ENCODE measurements at places on chromosomes 3 and 15.

- no peak for DNase-seq
These were observed 42.9 kb downstream of the PML start for GRCh38 chr15:74037171-74038117.

DNA sequence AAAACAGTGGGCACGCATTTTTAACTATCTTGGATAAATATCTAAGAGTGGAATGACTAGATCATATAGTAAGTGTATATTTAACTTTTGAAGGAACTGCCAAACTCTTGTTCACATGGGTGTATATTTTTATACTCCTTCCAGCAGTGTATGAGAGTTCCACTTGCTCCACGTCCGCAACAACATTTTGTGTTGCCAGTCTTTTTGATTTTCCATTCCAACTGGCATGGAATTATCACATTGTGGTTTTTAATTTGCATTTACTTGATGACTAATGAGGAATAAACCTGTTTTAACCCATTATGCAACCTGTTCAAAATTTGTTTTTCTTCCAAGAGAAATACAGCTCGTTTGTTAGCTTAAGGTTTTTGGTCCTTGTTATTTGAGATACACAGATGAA is 51.6 kb downstream of the ZNF621 start:
- no peak for DNase-seq

DNA sequence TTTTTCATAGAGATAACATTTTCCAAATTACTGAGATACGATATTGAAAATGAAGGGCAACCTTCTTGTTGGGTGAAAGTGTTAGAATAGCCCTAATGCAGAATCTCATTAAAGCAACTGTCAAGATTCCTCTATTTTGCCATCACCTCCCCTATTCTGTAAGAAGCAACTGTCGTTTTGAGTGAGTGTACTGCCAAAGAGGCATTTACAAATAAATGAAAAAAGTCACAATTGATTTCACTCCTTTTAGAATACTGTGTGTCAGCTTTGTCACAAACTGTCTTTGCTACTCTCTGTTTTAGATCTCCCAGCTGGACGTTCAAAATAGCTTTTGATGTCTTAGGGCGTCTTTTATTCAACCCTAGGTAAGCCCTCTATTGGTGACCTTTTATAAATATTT is 322.8 kb upstream of the NAALADL2 start:
- no peak for DNase-seq

DNA sequence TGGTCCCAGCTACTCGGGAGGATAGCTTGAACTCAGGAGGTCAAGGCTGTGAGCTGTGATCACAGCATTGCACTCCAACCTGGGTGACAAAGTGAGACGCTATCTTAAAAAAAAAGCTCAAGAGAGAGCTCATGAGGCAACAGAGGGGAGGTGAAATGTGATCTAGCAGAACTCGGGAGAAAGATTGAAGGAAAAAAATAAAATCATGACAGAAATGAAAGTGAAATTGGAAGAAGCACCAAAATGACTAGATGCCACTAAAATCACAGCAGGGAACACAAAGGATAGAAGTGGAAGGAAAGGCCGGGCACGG is 109.4 kb upstream of the BNIP2 start:
- no peak for DNase-seq

DNA sequence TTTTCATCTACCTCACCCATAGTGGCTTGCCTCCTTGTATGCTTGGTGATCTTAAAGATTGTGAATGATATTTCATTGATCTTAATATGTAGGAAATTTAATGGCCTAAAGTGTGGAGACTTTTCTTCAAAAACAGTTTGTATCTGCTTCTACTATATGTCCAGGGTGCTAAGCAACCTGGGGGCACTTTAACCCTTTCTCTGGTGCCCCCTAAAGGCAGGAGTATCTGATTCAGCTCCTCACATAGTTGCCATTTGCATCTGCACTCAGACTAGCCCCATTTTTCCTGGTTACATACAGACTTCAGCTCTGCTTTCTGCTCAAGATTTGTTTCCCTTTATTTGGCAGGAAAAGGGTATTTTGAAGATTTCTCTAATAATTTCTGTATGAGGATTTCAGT is 5.2 kb upstream of the PFN2 start:
- DNase-seq: no peak

DNA sequence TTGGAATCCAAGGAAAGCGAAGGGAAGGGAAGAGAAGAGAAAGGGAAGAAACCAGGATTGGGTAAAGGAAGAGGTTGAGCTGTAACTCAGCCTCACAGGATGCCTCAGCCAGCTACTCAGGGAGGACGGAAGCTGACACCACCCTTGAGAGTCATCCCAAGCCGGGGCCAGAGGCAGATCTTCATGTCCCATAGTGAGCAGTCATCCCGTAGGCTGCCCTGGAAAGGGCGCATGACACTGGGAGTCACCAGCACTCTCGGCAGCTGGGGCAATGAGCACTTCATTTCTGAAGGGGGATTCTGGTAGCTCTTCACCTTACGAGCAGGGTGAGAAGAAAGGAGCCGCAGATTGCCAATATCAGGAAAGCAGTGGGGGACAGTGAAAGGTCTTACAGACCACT is 60.1 kb upstream of the PCSK6 start:
- no peak for DNase-seq

- DNase-seq: no peak
These were observed 2.0 kb downstream of the MGLL start for GRCh38 chr3:127820221-127820825.

GRCh38 chr15:93670931-93671330 is 560.4 kb upstream of the MCTP2 start:
- no peak for DNase-seq

GRCh38 chr3:52742418-52743041 is 28.2 kb downstream of the NEK4 start:
- no peak for DNase-seq

- no peak for DNase-seq
These were observed 7.8 kb upstream of the DAG1 start for GRCh38 chr3:49462222-49462621.

GRCh38 chr3:45881078-45882022 is 5.0 kb upstream of the CCR9 start:
- DNase-seq: no peak

- DNase-seq: no peak
These were observed 48.5 kb downstream of the PXYLP1 start for GRCh38 chr3:141280086-141280485.

- no peak for DNase-seq
These were observed 139.7 kb upstream of the CPNE4 start for GRCh38 chr3:132174500-132174899.

DNA sequence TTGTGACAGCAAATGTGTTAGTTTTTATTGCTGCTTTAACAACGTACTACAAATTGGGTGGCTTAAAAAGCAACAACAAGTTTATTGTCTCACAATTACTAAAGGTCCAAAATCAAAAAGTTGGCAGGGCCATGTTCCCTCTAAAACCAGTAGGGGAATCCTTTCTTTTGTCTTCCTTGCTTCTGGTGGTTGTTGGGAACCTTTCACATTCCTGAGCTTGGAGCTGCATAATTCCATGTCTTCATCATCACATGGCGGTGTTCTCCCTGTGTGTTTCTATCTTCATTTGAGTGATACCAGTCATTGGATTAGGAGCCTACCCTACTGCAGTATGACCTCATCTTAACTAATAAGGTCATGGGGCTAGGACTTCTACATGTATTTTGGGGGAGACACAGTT is 7.4 kb downstream of the SPRED1 start:
- DNase-seq: no peak

DNA sequence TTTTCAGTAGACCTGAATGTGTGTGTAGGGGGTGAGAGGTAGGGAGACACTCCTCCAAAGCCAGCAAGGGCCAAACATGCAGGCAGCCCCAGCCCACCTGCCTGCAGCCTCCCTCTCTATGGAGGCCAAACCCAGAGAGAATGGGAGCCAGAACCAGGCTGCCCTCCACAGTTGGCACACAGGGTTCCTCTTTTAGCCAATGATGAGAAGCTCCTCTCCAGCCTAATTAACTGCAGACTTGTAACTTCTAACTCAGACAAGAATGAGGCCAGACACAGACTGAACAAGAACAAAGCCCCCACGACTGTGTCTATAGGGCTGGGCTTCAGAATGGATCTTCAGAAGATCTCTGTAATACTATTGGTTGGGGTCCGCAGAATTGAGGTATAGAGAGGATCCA is 12.3 kb upstream of the TLE3 start:
- DNase-seq: no peak

GRCh38 chr15:98789020-98789419 is 140.7 kb downstream of the IGF1R start:
- DNase-seq: no peak

DNA sequence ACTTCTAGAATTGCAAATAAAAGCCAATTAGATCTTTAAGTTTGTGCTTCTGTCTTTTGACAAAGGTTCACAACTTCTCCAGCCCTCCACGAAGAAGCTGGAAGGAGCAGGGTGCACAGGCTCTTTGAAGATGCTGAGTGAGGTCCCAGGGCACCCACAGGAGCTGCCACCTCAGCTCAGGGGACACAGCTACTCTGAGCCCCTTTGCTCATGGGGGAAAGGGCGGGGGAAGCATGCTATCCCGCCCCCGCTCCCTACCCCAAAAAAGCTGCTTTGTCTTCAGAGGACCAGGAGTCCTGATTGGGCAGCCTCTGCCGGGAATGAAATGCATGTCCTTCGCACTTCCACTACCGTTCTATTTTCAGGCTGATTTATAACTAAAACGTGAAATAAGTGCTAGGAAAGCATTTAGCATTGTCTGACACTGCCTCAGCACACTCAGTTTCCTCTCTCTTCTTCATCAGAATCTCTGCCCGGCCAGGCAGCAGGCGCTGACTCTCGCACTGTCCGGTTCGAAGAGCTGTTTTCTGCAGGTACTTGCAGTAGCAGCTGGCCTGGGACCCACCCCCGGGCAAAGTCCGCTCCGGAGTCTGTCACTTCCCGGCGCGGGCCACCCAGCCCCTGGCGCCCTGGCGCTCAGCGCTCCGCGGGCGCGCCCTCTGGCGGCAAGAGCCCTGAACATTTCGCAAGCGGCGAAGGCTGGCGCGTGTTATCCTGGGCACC is 45.5 kb upstream of the KLHL25 start:
- DNase-seq: peak; percentile 81

- no peak for DNase-seq
These were observed 21.8 kb downstream of the DGKG start for GRCh38 chr3:186340204-186340603.

GRCh38 chr15:38216763-38217162 is 35.9 kb upstream of the SPRED1 start:
- no peak for DNase-seq

- no peak for DNase-seq
These were observed 108.1 kb upstream of the CCDC54 start for GRCh38 chr3:107269136-107269535.

- no peak for DNase-seq
These were observed 691.7 kb upstream of the CBLB start for GRCh38 chr3:106560451-106560966.

- DNase-seq: no peak
These were observed 20.7 kb upstream of the GOLGA6C start for GRCh38 chr15:75237316-75237982.

DNA sequence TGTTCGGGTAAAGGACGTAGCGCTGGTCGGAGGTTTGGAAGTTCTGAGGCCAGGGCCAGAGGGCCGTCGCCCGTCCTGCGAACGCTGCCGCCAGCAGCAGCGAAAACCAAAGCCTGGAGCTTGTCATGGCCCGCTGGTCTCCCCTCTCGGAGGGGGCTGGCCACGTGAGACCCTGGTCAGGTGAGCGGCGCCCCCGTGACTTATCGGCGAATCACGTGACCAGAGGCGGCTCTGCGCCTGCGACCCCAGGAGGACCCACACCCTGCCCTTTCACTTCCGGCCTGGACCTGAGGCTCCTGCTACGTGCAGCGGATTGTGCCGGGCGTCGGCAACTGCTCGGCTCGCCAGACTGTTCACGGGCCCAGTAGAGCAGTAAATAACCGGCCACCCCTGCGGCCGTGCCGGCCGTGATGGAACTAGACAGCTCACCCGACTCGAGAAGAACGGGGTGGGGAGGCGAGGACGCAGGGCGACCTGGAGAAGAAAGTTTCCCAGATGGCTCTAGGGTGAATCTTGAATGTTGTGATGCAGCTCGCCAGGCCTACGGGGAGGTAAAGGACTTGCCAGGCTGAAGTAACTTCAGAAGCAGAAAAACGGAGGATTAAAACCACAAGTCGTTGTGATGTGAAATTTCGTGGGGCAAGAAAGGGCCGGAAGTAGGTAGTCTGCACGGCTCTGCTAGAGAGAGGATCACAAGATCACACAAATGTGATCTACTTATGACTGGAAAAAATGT is at the start of gene HEXA:
TSS of gene HEXA (minus strand) at position 169 of the 736 bp plus-strand sequence. CDS start at position 127, 42 bp downstream.
- DNase-seq: peak; percentile 98

- no peak for DNase-seq
These were observed 952.6 kb downstream of the AGBL1 start for GRCh38 chr15:87032295-87032694.

DNA sequence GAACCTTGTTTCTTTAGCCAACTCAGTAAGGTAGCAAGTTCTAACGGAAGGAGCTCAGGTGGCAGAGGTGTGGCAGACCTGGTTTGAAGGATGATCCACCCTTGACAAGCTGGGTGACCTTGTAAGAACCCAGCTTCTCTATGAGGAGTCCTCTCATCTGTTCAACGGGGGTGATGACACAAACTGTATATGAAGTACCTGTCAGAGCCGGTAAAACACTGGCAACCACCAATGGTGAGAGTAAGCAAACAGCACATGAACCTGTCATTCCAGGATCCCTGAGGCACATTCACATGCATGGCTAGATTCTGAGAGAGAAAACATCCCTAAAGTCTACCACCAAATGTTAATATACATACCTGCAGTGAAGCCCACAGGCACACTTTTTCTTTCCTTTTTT is 2.4 kb downstream of the SCAP start:
- no peak for DNase-seq

DNA sequence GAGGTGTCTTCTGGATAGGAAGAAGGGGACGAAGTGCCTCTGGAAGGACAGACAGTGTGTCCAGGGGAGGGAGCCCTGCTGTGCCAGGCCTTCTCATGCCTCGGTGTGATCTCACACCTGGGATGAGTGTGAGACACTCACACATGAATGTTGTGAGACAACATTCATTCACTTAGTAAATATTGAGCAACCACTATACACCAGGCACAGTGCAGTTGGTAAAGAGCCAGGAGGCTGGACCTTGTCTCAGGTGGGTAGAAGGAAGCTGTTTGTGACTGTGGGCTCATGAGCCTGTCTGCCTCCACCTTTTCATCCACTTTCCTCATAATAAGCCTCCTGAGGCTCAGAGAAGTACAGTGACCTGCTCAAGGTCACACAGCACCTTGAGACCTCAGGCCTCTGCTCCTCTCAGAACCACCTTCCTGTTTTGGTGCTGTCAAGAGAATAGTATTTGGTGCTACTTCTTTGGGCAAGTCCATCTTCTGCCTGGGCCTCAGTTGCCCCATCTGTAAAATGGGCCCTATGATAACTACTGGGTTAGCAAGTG is 20.9 kb downstream of the SLC6A6 start:
- DNase-seq: no peak

GRCh38 chr3:141955175-141955574 is 78.7 kb downstream of the ATP1B3 start:
- no peak for DNase-seq

- DNase-seq: no peak
These were observed 295.8 kb downstream of the GBE1 start for GRCh38 chr3:81465510-81466200.

Data from stimulated activated CD4-positive, alpha-beta T cell treated with anti-CD3 and anti-CD28 coated beads, Interleukin-12 subunit alpha, Interleukin-12 subunit beta, amount 100 ng/mL, for 4 hours (primary cell).